ENCODE measurements at places on chromosomes 5 and 9.

DNA sequence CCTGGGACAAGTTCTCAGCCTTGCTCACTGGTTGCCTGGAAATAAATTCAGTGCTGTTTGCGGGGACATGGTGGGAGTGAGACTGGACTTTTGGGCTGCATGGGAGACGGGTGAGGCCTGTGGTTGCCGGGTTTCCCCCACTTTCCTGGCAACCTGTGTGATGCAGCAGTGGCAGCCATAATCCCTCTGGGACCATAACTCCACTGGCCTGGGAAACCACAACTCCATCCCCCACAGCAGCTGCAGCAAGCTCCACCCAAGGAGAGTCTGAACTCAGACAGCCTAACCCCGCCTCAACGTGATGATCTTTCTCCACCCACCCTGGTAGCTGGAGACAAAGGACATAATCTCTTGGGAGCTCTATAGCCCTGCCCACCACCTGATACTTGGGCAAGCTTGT lies 349.9 kb downstream of the PIK3R1 start:
- no peak for DNase-seq

DNA sequence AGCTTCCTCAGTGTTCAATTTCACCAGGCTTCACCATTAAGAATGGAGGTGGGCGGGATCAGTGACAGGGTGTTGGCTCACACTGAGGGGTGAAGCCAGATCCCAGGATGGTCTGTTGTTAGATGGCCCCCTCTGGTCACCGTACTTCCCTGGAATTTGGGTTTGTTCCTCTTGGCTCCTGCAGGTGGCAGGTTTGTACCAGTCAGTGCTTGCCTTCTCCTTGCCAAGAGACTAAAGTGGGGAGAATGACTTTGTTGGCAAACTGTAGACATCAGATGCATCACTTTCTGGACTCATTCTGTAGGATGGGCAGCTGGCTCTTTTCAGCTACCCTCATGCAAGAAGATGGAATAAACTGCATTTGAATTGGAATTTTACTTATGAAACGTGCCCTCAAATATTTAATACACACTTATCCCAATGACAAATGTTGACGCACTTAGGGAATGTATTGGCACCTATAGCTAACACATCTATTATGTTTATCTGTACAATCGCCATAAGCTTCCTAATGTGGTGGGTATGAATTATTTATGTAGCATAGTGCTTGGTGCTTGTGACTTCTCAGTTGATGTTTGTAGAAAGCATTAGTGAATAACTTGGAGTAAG lies 31.4 kb upstream of the ANKRD55 start:
- peak; percentile 50 for DNase-seq

GRCh38 chr5:100423330-100423729 lies 111.8 kb upstream of the FAM174A start:
- DNase-seq, result no peak

GRCh38 chr5:95818181-95819147 lies 4.1 kb downstream of the GLRX start:
- no peak for DNase-seq

DNA sequence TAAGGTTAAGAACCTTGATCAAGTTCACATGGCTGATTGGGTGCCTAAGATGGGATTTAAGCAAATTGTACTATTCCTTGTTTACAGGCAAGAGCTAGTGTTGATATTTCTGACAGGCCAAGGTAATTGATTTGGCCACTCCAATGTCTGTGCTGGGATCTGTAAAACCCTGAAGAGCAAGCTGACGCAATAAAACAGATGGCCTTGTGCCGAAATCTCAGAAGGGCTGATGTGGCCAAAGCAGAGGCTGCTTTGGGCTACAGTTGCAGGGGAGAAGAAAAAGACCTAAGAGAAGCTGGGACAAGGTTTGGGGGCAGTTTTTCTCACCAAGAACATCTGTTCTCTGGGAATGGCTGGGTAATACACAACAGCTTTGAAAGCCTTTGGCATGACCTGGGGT lies 463.2 kb upstream of the ZNF608 start:
- DNase-seq, result no peak

DNA sequence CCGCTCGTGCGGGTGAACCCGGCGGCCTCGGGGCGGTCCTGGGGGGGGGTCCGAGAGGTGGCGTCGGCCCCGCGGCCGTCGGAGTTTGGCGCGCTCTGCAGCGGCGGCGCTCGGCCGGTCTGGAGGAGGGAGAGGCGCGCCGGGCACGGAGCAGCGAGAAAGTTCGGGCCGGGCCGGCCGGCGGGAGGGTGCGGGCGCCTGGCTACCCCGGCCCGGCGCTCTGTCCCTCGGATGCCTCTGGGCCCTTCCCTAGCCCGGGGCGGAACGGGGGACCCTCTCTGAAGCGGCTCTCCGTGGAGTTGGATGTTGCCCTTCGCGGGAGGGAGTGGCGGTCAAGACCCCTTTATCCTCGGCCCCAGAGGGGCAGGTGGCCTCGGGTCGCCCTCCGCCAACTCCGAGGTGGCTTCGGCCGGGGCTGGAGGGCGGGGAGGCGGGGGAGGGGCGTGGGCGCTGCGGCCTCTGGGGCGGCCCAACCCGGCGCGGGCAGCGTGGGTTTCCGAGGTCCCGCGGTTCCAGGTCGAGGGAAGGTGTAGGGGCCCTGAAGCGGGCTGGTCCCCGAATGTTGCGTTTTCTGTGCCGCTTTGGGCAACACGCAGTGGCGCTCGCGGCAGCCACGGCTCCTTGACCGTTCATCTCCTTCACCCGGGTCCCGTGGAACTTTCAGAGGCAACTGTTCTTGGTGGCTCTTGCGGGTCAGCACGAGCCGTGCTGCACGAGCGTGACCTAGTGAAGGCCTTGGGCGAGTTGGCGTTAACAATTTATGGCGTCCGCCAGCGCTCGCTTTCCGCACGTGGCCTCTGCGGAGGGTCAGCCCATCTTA lies 290.5 kb downstream of the DOCK8 start:
- no peak for DNase-seq

DNA sequence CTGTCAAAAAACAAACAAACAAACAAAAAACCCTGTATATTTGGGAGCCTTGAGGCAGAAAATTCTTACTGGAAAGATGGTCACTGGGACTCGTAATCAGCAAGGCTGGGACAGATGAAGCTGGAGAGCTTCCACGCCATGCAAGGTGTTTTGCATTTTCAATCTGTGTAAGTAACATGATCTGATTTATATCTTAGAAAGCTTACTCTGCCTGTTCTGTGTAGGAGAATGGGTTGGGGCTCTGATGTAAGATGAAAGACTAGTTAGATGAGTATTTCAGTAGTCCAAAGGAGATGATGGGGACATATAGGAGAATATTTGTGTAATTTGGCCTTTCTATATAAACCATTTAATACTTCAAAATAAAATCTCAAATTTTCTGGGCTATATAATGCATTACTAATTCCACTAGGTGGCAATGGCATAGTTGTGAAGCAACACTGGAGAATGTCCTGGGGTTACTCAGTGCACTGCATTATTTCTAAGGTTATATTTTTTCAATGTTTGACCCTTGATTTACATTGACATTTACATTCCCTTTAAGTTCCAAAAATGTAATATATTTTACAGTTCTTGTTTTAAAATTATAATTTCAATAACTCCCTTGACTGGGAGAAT lies 21.9 kb upstream of the FSD1L start:
- DNase-seq, result peak; percentile 41

GRCh38 chr5:43609752-43610151 lies 6.8 kb downstream of the NNT start:
- DNase-seq, result no peak

DNA sequence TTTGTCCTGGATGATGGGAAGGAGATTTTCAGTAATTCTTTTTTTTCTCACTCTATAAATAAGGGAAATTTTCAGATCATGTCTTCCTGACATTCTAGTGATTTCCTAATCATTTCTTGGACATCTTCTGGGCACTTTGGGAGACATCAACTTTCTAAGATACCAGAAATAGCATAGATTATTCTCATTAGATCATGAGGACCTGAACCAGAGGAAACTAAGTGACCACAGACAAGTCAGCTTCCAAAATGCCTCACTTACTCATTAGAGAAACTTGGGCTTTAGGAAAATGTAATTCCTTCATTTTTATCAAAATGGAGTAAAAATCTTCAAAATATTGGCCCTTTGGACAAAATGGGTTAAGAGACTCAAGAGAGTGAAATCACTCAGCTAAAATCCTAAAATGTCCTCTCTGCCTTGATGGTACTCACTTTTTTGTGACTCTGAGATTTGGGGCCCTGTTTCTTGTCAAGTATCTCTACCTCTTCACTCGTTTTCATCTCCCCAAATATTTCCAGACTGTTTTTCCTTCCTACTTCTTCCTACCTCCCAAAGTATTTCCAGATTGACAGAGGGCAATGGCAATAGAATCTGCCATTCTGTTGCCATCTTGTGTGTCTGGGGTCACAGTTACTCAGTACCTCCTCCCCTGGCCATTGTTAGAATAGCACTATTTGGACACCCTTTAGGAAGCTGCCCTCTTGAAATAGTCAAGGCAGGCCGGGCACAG lies 194.5 kb downstream of the NR3C1 start:
- no peak for DNase-seq

DNA sequence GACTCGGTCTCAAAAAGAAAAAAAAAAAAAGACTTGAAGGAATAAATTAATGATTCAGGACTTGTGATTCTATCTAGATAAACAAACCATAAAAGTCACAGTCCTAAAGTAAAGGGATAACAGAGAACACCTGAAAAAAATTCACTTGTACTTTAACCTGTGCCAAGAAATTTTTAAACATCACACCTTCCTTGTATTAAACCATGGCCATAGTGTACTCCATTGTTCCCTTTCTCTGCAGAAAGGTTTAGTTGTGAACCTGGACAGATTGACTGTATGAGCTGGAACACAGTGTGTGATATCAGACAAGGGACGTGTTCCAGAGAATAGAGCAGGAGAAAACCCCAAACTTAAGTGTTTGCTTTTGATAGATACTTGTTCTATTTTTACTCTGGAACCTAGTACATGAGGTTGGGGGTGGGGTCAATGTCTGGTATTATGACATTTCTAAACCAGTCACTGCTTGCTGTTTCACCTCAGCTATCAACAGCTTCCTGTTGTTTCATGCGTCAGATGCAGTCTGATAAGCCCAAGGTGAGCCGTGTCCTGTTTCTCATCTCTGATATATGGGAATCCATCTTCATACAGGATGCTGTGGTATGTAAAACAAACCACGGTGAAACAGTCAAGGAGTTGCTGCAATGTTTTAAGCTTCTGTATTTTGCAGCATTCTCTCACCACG lies 62.5 kb upstream of the ITGA1 start:
- peak; percentile 88 for DNase-seq

DNA sequence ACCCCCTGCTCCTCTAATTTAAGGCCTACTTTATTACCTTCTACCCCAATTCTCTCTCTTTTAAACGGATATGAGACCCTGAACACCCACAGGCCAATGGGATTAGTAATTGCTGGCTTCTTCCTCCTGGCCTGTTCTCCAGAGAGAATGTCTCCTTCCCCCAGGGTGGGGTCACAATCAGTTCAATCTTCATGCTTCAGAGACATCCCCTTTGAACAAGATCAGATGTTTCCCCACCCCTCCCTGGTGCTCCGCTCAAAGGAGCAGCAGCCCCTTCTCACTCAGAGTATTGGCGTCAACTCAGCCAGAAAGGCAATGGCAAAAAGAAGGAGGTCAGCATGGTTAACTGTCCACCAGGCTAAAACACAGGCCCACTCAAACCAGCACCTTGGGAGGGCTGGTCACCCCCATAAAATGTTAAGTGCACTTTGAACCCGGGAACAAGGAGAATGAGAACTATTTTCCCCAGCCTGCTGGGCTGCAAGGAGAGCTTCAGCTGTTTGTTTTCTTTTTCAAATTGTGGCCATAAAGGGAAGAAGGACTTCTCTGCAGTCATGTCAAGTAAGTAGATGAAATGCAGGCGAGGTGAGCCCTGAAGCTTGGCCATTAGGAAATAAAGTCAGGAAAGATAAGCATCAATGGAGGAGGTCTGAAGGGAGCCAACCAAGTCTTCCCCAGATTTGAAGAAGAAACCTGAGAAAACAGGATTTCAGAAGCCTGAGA lies 20.1 kb downstream of the LHFPL2 start:
- no peak for DNase-seq

DNA sequence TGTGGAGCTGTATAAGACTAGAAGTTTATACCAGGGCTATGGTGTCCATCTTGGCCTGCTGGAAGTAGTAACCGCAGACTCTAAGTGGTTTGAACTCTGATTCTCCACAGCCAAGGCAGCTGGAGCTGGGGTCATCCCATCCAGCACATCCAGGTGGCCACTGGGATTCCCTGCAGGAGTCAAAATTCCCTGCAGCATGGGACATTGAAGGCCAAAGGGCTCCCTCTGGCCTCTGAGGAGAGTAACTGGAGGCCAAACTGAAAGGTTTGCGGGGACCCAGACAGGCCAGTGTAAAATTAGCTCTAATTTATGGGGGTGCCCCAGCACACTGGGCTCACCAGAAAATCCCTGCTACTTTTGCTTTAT lies 12.2 kb upstream of the PRXL2C start:
- no peak for DNase-seq

- DNase-seq, result no peak
Observed at GRCh38 chr5:38124321-38124720, 134.0 kb upstream of the EGFLAM start.

DNA sequence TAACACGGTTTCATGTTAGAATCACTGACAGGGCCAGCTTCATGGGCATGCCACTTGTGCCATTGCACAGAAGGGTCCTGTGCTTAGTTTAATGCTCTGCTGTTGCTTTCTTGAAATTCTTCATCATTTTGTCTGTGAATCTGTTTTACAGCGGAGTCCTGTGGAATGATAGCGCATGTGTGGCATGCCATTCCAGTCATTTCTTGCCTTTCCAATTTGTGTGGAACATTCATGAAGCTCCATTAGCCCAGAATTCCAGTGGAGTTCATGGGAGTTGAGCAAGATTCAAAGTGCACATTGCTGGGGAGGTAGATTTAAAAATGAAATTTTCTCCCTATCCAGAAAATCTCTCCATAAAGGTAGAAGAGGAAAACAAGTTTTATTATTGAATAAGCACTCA lies 43.4 kb upstream of the NREP start:
- no peak for DNase-seq

GRCh38 chr9:17580119-17580518 lies 1.3 kb downstream of the SH3GL2 start:
- no peak for DNase-seq

GRCh38 chr5:14650052-14650451 lies 14.5 kb upstream of the OTULIN start:
- no peak for DNase-seq

DNA sequence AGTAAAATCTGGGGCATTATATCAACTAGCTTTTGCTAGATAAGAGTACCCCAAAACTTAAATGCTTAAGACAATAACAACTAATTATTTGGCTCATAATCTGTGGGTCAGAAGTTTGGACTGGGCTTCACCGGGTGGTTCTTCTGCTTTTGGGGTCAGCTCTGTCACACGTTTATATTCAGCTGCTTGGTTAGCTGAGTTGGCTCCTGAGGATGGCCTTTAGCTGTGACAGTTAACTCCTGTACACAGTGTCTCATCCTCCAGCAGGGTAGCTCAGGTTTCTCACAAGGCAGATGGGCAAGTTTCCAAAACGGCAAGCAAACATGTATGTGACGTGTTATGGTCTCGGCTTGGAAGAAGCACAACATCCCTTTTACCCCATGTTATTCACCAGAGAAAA lies 488.2 kb downstream of the TLE4 start:
- no peak for DNase-seq

DNA sequence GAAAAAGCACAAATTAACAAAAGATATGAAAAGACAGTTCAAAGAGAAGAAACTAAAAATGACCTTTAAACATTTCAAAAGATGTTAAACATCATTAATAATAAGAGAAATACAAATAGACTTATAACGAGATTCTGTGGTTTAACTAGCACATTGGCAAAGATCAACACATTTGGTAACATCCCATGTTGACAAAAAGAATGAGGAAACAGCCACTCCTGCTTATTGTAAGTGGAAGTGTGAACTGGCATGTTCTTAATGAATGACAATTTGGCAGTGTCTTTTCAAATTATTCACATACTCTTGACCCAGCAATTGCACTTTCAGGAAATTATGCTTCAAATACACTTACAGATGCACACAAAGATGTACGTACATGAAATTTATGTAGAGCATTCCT lies 176.3 kb downstream of the TLE1 start:
- DNase-seq, result no peak
